Left kidney (tissue), 8 donors: ENCODE measurements at places on chromosomes 5 and 9. TPM values are rescaled to one million over a fixed set of nuclear protein-coding genes. Genes with fewer than 3 reads are reported as not detected.

FOXD4L6 gene
- not detected for polyA plus RNA-seq

RETREG1 gene
- 43.1 TPM for polyA plus RNA-seq

ZNF354C gene
- polyA plus RNA-seq, result 18.4 TPM

PTPRD gene
- 145 TPM for polyA plus RNA-seq

DNA sequence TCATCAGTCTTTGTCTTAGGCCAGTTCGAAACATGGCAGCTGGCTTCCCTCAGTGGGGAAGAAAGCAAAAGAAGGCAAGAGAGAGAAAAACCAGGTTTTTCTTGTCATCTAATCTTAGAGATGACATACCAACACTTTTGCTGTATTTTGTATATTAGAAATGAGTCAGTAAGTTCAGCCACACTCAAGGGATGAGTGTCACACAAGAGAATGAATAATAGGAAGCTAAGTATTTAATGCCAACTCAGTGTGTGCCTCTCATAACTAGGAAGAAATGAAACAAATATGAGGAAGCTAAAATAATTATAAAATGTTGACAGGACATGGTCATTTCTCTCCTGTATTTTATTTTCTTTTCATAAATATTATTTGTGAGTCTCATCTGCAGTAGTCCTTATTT is 65.3 kb downstream of the CDH12 start:
- no peak for DNase-seq

- no peak for DNase-seq
These were observed 7.1 kb upstream of the RPS23 start for GRCh38 chr5:82285206-82285605.

DNA sequence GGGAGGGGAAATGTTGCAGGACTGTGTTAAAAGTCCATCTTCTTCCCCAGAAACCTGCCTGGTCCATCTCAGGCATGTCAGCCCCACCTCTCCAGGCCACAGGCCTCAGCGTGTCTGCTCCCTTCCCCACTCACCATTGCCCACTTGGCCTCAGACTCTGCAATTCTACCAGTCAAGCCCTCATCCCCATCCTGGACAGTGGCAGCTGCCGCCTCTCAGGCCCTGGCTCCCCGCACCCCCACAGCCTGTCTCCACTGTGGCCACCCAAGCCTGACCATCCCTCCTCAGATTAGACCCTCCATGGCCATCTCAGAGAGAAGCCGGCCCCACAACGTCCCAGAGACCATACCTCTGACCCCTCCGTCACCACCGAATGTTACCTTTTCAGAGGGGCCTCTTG is 89.9 kb downstream of the BARX1 start:
- DNase-seq, result no peak

GRCh38 chr9:14424983-14425382 is 111.0 kb upstream of the NFIB start:
- no peak for DNase-seq

GRCh38 chr5:143059976-143060765 is 290.0 kb downstream of the ARHGAP26 start:
- no peak for DNase-seq

- no peak for DNase-seq
These were observed 20.2 kb upstream of the PCDHB1 start for GRCh38 chr5:141031006-141031405.

- DNase-seq, result no peak
These were observed 42.1 kb downstream of the PCDH1 start for GRCh38 chr5:141835928-141836670.

- no peak for DNase-seq
These were observed 21.9 kb upstream of the TNFSF15 start for GRCh38 chr9:114827641-114828302.

GRCh38 chr9:127311239-127311741 is 46.7 kb downstream of the GARNL3 start:
- no peak for DNase-seq

- no peak for DNase-seq
These were observed 82.9 kb downstream of the SGCD start for GRCh38 chr5:156409834-156410233.

DNA sequence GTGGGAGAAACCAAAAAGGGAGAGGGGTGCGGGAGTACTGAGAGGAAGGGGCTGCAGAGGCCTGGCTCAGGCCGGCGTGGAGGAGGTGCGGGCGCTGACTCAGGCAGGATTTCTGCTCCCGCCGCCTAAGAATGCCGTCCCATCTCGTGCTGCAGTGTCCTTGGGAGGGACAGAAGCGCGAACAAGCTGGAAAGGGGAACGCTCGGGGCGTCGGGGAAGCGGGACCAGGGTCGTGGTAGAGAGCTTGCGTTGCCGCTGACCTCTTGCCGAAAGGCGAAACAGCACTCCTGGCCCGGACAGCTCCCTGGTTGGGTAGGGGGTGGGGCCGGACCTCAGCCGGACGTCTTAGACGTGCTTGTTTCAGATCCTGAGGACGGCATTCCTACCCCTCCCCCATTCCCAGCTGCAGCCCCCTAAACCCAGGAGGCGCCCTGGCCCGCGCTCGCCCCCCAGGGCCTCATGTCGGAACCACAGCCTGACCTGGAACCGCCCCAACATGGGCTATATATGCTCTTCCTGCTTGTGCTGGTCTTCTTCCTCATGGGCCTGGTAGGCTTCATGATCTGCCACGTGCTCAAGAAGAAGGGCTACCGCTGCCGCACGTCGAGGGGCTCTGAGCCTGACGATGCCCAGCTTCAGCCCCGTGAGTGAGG is 1.1 kb downstream of the RELL2 start:
- DNase-seq, result peak; percentile 40

DNA sequence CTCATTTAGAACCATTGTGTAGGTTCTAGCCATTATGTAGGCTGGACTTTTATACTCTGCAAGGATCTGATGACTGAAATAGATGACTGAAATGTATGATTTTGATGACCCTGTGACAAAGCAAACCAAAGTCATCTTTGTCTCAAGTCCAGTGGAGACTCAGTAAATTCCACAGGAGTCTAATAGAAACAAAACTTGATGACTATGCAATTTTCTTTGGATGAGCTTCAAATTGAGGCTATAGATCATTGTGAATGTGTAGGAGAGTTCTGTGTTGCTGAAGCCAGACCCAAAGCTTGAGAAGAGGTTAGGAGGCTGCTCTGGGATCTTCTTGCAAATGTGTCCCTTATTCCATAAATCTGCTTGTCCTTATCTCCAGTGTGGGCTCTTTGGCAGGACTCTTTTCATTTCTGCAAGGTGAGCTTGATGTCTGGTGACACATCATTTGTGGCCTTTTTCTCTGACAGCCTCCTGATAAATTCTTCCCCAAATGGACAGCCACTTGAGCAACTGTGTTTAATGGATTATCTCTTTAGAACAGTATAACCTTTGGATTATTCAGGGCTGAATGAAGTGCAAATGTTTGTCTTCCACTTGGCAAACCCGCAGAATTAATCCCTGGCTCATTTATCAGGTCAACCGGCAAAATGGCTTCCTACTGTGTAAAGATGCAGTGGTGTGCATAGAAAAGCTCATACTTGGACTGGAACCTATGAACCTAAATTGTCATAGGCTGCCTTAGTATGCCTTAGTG is 235.1 kb upstream of the ANKH start:
- no peak for DNase-seq
